Renal pelvis (tissue), 12 donors: ENCODE measurements at places on chromosomes 12 and 14. TPM values are rescaled to one million over a fixed set of nuclear protein-coding genes. Genes with fewer than 3 reads are reported as not detected.
A peak's percentile ranks its signal among the peaks of the same experiment; 100 is the strongest.

- DNase-seq: no peak
These were observed 220.3 kb downstream of the KIF26A start for GRCh38 chr14:104358528-104359300.

The FOXG1 gene
- polyA plus RNA-seq: 0.04 TPM

The KLHDC1 gene
- 6.2 TPM for polyA plus RNA-seq

- DNase-seq: no peak
These were observed 5.1 kb downstream of the MBIP start for GRCh38 chr14:36315159-36315853.

DNA sequence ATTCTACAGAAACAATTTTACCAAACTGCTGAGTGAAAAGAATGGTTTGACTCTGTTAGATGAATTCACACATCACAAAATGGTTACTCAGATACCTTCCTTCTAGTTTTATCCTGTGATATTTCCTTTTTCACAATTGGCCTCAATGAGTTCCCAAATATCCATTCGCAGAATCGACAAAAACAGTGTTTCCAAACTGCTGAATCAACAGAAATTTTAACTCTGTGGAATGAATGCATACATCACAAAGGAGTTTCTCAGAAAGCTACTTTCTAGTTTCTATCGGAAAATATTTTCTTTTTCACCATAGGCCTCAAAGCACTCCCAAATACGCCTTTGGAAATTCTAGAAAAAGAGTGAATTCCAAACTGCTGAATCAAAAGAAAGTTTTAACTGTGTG is 525.0 kb downstream of the ALG10 start:
- no peak for DNase-seq

- no peak for DNase-seq
These were observed 32.5 kb downstream of the KRT76 start for GRCh38 chr12:52744493-52745156.

GRCh38 chr14:100438678-100439592 is 115.8 kb downstream of the SLC25A47 start:
- peak; percentile 29 for DNase-seq

The RERG gene
- polyA plus RNA-seq: 31.1 TPM

The INHBC gene
- polyA plus RNA-seq: 0.26 TPM

GRCh38 chr12:6959058-6959804 is 8.1 kb downstream of the PTPN6 start:
- DNase-seq: no peak

GRCh38 chr14:86796221-86797074 is 1196.5 kb downstream of the GALC start:
- DNase-seq: no peak

The ABCD4 gene
- 101 TPM for polyA plus RNA-seq
